ENCODE measurements at places on chromosomes 12 and 14.
A peak's percentile ranks its signal among the peaks of the same experiment; 100 is the strongest.

GRCh38 chr12:124719231-124719630 is 144.4 kb downstream of the SCARB1 start:
- DNase-seq: no peak

GRCh38 chr14:59698793-59699192 is 122.2 kb upstream of the CCDC175 start:
- no peak for DNase-seq

DNA sequence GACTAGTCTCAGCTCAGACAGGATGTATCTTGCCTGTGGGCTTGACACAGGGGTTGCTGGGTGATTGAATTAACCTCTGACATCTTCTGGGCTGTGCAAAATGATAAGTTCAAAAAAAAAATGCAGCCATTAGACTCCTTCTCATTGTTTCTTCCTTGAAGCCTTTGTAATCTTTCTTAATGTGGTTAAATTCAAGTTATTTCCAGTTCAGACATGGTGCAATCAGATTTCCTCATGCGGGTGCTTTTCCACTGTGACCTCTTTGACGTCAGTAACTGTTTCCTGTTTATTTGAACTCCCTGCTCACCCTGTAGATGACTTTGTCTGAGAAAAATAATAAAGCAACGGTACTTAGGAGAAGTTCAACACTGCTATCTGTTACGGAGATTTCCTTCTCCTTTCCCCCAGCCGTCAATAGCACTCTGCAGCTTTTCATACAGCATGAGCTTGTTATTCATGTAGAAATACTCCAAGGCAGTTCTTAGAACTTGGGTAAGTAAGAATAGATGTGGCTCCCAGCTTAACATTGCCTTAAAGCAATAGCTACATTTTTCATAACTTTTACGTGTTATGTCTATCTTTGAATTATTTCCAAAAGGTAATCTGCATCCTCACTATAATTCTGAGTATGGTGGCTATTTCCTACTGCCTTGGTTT is 155.5 kb downstream of the PRKCH start:
- no peak for DNase-seq

DNA sequence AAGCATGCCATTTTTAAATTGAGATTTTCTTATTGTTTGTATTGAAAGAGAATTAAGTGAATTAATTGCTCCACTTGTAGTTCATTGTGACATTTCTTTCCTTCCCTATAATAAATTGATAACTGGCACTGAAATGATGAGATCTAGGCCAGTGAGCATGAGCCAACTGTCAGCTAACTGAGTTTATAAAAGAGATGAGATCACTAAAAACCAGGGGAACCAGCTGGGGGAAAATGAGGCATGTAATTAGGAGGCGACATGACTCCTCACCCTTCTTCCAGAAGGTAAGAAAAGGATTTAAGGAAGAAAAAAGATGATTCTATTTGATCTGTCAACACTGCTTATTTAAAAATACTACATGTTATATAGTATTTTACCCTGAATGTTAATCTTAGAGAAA is 104.5 kb upstream of the DNM1L start:
- DNase-seq: no peak

GRCh38 chr12:20501958-20502357 is 133.6 kb downstream of the PDE3A start:
- no peak for DNase-seq

DNA sequence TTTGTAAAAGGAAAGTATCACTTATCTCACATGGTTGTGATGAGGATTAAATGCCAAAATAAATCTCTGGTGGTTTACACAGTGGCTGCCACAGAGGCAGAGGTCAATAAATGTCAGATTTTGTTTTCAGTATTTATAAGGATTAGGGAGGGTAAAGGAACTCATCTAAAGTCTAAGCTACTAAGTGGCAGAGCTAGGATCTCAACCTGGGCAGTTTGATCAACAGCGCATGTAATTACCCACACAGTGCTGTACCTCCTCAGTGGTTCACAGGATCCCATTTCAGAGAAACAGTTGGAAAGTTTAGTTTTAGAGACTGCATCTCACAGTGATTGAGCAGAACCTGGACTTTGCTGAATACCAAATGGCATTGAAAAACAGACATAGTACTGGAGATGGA is 44.9 kb upstream of the RIC8B start:
- DNase-seq: no peak

DNA sequence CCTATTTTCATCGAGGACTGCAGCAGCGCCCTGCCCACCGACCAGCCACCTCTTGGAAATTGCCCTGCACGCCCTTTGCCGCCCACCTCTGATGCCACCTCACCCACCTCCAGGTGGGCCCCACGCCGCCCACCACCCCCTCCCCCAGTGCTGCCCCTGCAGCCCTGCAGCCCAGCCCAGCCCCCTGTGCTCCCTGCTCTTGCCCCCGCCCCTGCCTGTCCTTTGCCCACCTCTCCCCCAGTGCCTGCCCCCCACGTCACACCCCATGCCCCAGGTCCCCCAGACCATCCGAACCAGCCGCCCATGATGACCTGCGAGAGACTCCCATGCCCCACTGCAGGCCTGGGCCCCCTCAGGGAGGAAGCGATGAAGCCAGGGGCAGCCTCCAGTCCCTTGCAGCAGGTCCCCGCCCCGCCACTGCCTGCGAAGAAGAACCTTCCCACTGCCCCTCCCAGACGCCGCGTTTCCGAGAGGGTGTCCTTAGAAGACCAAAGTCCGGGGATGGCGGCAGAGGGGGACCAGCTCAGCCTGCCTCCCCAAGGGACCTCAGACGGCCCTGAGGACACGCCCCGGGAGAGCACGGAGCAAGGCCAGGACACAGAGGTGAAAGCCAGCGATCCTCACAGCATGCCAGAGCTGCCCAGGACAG is 96.5 kb downstream of the LGMN start:
- no peak for DNase-seq

DNA sequence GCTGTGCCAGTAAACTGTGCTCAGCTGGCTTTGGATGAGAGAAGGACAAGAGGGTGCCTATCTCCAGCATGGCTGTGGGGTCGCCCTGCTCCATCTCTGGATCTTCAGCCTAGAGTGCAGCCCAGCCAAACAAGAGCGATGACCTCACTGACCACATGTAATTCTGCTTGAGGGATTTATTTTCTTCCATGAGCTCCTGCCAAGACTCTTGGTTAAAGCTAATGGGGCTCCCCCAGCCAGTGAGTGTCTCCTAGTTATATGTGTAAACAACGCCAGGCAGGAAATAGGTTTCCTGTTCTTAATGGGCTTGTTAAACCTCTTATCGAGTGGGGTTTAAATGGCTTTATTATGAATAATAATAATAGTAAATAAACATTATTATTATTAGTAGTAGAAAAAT is 397.2 kb downstream of the NRXN3 start:
- DNase-seq: no peak

GRCh38 chr12:48379794-48380193 is 29.1 kb upstream of the ZNF641 start:
- no peak for DNase-seq

DNA sequence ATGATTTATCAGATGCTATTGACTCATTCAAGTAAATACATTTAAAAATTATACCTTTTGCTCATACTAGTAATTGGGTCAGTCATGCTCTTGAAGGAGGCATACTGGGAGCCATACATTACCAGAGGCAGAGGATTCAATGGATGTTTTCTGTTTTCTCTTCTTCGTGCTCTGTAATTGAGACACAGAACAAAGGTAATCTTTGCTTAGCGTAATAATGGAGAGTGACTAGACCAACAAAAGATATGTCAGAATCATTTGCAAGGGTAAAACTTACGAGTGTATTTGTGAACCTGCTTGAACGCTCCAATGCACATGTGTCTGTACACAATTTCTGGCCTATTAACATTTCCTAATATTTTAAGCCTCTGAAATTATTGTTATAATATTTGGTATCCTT is 296.4 kb downstream of the FOXG1 start:
- DNase-seq: no peak

DNA sequence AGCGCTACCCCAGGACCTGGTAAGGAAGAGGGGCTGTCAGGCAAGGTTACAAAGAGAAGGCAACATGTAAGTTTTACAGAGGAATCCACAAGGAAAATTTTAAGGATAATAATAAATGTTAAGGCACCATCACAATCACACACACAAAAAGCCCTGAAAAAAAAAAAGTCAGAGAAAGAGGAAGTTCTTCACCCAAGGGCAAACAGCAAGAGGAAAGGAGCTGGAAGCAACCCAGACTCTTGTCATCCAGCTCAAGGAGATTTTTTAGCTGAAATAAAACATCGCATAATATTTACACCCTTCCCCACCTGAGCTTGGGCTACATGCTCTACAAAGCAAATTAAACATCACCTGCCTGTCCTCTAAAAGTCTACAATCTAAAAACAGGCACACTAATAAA is 9.5 kb downstream of the SPTB start:
- no peak for DNase-seq

DNA sequence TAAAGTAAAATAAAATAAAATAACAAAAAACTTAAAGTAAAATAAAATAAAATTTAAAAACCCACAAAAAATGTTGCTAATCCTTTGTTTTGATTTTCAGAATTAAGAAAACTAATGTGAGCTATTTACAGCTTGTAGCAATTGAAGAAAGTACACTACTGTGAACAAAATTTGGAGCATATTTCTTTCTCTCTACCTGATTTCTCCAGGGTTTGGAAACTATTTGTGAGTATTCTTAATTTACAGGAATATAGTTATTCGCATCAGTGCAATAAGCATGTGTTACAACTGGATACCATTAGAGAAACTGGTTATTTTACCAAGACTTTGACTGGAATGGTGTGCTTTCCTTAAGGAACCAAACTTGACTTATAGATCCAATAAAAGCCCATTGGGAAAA is 86.1 kb upstream of the CNOT2 start:
- DNase-seq: no peak

- DNase-seq: no peak
Observed at GRCh38 chr12:20105943-20106342, 262.4 kb upstream of the PDE3A start.

DNA sequence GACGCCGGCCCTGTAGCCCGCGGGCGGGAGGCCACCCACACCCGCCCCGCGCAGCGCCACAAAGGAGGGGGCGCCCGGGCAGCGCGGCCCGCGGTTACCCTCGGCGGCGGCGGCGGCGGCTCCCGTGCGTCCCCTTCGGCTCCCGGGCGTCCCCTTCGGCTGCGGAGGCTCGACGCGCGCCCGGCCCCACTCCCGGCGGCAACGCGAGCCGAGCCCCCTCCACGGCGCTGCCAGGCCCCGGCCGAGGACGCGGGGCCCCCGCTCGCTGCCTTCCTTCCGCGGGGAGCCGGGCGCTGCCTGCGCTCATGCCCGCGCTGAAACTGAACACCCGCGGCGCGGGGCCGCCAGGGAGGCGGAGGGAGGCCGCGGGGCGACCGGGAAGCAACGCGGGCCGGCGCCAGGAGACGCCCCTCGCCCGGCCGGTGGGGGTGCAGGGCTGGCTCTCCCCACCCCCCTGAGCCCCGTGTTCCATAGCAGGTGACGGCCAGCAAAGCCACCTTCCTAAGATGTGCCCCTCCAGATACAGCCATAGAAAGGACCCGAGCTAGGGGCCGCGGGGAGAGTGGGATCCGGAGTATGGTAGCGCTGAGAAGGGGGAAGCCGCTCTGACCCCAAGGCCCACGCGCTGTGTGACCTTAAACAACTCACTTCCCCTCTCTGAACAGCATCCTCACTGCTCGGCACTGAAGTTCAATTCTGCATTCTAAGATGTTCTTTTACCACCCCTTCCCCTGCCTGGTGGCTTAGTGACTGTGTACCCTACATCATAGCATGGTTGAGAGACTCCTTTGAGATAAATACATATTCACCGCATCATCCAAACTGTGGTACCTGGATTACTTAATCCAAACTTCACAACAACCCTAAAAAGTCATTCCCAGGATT is 42.8 kb downstream of the KDM2B start:
- DNase-seq: peak; percentile 55

DNA sequence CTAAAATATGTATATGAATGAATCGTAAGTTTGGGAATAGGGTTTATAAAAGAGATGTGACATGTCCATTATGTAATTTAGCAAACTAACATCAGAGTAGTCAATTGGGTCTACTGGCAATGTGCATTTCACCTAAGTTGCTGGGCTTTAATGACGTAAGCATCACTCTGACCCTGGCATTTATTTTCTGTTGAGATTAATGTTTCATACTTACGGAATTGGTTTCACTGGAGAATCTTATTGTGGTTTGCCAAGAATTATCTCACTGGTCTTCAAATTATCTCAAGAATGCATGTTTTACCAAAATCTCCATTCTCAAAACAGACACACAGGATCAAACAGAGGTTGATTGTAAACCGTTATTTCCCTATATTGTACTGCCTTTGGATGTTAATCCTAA is 437.1 kb downstream of the NPAS3 start:
- DNase-seq: no peak

- DNase-seq: no peak
Observed at GRCh38 chr12:40312982-40313576, 88.3 kb downstream of the LRRK2 start.

DNA sequence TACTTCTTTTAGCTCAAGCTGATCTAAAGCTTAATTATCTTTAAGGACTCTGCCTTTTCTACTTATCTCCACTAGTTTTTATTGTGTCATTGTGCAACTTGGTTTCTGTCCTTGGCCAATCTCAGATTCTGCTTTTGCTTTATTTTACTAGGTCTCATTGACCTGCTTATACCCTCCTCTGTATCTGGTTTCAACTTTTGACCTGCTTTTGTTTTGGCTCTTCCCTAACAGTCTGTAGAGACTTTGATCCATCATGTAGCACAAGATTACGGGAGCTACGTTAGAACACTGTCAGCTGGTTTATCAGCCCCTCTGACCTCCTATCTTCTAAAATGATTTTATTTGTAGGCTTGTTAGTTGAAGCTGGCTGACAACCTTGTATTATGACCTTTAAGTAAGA is 43.6 kb downstream of the ZCRB1 start:
- DNase-seq: no peak

- no peak for DNase-seq
Observed at GRCh38 chr12:125110641-125111360, 45.6 kb downstream of the AACS start.

DNA sequence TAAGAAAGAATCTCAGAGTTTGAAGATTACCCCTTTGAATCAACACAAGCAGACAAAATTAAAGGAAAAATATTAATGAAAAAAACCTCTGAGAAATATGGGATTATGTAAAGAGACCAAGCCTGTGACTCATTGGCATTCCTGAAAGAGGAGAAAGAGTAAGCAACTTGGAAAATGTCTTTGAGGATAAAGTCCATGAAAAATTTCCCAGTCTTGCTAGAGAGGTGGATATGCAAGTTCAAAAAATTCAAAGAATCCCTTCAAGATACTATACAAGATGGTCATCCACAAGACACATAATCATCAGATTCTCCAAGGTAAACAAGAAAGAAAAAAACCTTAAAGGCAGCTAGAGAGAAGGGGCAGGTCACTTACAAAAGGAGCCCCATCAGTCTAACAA is 13.3 kb downstream of the SLCO1B1 start:
- no peak for DNase-seq

DNA sequence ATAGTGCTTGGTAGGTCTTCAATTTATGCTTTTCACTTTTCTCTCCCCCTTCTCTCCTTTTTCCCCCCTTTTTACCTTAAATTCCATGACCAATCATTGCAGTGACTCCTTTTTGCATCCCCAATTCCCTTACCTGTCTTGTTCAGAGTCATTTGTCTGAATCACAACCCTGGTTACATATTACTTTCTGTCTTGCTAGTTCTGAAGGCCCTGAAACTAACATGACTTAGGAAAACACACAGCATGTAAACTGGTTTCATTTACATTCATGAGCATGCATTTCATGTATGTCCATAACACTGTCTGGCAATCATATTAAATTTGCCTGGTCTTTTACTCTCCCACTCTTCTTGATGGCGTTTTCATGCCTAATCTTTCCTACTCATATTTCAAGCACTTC is 20.3 kb upstream of the FOXG1 start:
- DNase-seq: no peak
